ENCODE measurements at places on chromosomes 11 and 22.

DNA sequence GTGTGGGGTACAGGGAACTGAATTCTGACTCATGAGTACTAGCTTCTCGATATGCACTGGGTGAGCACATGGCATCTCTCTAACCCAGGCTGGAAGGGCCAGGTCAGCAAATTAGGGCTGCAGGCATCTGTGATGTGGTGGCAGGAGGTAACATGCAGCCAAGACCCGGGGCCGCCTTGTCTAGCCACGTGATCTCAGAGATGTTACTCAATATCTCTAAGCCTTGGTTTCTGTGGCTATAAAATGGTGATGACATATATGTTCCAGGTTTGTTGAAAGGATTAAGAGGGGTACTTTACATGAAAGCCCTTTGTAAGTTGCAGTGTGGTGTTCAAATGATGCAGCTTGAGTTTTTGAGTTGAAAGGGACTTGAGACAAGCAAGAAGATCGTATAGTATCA is 3.2 kb downstream of the ST14 start:
- DNase-seq: peak; percentile 21

DNA sequence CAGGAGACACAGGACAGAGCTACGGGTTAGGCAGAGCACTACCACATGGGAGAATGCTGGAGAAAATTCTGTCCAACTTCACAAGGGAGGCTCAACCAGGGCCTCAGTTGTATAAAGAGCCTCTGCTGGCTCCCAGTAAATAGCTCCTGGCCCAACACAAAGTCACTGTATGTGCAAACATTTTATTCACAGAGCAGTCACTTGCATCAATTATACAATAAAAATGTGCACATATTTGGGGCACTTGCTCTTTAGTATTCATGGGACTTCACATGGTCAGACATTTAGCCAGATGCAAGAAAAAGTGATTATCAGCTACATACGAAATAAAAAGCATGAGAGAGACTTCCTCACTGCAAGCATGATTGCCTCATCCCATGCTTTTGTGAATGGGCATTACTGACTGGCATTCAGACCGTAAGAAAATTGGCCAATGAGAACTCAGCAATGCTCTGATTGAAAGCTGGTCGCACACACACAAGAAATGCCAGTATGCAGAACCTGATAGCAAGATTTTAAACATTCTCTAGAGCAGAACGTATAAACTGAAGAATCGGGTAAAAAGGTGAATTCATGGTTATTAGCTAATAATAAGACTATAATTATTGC is 39.4 kb downstream of the BLID start:
- no peak for DNase-seq

GRCh38 chr22:26779108-26779507 is 121.7 kb downstream of the MIAT start:
- DNase-seq: no peak

DNA sequence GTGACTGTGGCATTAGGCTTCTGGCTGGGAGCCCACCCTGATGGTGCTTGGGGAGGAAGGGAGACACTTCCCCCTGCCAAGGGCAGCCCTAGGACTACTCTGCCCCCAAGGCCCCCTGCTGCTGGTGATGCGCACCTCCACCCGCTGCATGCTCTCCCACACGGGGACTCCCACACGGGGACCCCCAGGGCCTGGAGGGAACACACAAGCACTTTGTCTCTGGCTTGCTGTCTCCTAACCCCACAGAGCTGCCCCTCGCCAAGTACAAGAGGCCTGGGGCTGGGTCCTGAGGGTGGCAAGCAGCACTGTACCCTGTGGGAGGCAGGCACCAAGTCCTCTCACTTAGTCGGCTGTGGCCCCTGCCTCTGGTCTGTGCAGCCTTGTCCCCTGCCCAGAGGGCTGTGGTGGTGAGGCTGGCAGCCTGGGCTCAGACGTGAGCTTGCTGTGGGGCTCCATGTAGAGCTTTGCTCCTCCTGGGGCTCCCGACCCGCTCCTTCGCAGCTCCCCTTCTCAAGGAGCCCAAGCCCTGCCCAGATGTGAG is 7.9 kb downstream of the LRRC75B start:
- DNase-seq: no peak

All from activated CD4-positive, alpha-beta T cell treated with anti-CD3 and anti-CD28 coated beads, Interleukin-2, Interleukin-6, amounts not matched to agents 100 ng/mL and 50 ng/mL, durations not matched to agents 16 hours and 8 hours (primary cell).